ENCODE measurements at places on chromosomes 3 and 15.
A peak's percentile ranks its signal among the peaks of the same experiment; 100 is the strongest.

DNA sequence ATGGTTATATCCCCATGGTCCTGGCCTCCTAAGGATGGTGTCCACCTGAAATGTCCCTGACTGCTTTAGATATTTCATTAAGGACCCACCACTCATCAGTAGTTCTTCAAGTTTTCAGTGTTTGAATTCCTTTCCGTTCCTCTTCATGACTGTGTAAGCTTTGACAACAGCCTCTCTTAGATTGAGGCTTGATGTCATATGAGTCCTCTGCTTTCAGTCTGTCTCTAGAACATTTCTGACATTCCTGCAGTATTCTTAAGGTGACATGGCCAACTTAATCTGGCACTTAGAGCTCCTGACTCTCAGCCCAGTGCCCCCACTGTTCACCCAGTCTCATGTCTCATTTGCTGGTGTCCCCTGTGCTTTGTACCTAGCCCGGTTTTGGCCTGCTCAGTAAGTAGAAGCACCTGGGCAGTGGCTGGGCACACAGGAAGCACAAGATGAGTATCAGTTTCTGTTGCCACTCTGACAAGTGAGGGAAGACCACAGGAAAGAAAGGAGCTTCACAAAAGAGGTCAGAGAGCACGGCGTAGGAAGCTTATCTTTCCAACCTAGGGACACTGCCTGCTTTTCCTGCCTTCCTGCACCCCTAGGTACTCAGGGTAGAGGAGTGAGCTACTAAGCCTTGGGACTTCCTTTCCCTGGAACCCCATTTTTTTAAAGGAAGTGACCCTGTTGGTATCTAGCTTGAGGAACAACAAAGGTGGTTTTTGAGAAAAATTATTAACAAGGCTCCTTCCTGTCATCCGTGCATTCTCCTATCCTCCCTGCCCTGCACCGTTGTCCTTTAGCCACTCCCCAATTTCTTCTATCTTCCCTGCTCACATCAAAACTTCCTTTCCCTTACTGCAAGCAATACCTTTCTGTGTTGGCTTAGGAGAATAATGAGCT lies 103.1 kb downstream of the KLHL25 start:
- peak; percentile 70 for DNase-seq

- no peak for DNase-seq
Measured at GRCh38 chr3:49563040-49563578, 8.8 kb downstream of the BSN start.

DNA sequence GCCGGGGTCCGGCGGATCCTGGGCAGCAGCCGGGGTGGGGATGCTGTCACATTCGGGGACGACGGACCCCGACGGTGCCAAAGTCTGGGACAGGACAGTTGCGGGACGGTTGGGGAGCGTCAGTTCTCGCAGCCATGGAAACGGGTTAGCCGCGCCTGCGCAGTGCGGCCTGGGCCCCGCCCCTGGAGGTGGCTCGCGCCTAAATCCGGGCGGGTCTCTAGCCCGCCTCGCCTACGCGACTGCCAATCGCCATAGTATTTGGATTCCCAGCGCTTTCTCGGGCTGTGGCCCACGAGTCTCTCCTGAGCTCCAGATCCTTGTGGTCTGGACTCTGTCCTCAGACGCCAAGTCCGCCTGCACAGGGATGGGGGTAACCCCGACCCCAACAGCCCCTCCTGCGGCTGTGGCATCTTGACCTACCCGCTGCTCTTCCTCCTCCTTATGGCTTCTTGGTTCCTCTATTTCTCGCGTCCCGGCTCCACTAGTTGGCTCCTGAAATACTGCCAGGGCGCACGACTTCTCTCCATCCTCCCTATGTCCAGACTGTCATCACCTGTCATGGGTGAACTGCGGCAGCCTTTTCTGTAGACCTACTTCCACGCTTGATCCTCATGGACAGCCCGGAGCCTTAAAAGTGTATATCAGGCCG lies at the start of gene ZMYND10:
TSS of gene ZMYND10 (minus strand) at position 147 of the 649 bp plus-strand sequence. CDS start 153 bp downstream, outside the sequence.
- peak; percentile 79 for DNase-seq

DNA sequence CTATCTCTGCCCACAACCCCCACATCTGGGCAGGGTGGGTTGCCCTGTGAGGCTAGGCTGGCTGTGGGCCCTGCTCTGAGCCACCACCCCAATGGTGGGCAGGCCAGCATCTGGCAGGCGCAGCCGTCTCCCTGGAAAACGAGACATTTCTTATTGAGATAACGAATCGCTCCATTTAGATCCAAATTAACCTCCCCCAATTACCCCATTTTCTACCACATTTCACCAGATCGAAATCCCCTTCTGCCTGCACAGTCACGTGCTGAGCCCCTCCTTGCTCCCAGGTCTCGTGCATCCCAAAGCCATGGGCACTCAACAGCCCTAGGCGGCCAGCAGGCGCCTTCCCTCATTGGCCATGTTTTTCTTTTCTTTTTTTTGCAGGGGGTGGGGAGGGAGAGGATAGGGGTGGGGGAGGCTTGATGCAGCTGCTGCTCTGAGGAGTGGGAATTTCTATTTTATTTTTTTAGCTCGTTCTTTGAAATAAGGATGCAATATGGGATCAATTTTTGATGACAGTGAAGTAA lies 53.0 kb upstream of the TMEM115 start:
- DNase-seq: no peak

- DNase-seq: no peak
Measured at GRCh38 chr3:38548154-38548931, 52.2 kb downstream of the EXOG start.

- DNase-seq: peak; percentile 47
Measured at GRCh38 chr3:41199866-41200668, 762 bp downstream of the CTNNB1 start.

DNA sequence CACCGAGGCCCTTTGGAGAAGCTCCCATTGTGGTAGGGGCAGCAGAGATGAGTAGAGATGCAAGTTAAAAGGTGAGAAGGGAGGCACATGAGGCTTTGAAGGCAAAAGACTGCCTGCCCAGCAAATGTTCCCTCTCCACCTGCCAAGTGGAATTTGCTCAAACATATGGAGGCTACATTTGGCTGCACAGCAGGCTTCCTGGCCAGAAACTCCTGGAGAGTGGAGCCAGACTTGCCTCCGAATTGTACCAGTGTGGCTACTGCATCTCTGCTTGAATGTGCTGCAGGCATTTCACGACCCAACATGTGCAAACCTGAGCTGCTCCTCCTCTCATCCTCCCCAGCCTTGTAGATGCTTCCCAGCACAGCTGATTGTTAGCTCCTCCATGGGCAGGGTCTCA lies 229.2 kb downstream of the ZNF621 start:
- DNase-seq: no peak

GRCh38 chr3:142904639-142905436 lies 16.0 kb upstream of the PCOLCE2 start:
- DNase-seq: no peak

GRCh38 chr3:55870594-55870993 lies 383.5 kb upstream of the WNT5A start:
- DNase-seq: no peak

DNA sequence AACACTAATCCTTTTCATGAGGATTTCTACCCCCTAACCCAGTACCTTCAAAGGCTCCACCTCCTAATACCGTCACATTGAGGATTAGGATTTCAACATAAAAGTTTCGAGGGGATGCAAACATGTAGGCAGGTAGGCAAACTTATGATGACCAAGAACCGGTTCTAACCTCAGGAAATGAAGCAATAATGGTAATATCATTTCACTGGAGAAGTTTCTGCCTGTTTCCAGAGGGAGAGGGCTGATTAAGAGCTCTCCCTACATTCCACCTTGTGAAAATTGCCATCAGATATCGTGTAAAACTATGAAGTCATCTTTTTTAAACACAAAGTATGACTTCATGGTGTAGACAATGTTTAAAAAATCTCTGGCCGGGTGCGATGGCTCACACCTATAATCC lies 31.6 kb downstream of the NKIRAS1 start:
- no peak for DNase-seq

DNA sequence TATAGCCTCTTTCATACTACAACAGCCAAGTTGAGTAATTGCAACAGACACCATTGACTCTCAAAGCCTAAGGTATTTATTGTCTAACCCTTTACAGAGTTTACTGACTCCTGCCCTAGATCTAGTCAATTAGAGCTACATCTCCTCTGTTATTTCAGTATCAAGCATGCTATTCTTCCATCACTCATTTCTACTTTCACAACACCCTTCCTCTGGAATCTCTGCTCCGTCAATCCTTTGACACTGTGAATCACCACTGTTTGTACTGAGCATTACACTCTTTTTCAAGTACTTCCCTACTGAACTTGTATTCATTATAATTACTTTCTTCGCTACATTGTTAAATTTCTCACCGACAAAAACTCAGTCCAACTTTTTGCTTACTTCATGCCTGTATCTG lies 121.8 kb downstream of the ZNF609 start:
- no peak for DNase-seq

DNA sequence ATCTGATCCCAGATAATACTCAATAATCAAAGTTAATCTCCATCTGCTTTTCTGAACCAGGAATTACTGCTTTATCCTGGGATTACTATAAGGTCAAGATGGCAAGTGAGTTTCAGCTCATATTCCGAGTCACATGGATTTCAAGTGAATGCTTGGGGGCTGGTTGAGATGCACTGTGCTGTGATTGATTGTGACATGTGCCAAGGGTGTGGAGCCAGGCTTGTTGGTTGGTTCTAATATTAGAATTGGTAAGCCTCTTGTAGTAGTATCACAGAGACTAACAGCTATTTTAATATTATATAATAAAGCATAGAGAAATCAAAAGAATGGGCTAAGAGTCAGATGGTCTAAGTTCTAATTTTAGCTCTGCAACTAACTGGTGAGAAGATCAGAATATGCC lies 74.2 kb upstream of the ICE2 start:
- DNase-seq: no peak

DNA sequence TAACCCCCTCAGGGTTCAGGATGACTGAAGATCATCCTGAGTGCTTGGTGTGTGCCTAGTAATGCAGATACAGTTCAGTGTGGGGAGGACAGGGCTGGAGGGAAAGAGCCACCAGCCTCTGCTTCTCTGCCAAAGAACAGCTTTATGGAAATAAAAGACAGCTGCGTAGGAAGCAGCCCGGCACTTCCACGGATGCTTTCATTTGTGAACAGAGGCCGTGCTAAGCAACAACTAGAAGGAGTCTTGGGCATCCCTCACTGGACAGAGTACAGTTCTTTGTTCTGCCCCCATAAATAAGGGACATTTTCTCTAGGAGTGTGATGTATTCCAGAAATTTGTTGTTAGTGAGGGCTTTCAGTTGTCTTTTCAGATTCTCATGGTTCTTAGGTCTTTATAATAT lies 194.8 kb upstream of the RGMA start:
- no peak for DNase-seq

- DNase-seq: peak; percentile 59
Measured at GRCh38 chr3:179072100-179072438, 460 bp upstream of the ZMAT3 start.

GRCh38 chr3:55619046-55619808 lies 132.1 kb upstream of the WNT5A start:
- DNase-seq: no peak

GRCh38 chr3:82080792-82081191 lies 319.3 kb upstream of the GBE1 start:
- DNase-seq: no peak

- peak; percentile 40 for DNase-seq
Measured at GRCh38 chr3:40290396-40290795, 19.1 kb upstream of the EIF1B start.

GRCh38 chr3:37141676-37142075 lies 32.7 kb downstream of the LRRFIP2 start:
- no peak for DNase-seq

DNA sequence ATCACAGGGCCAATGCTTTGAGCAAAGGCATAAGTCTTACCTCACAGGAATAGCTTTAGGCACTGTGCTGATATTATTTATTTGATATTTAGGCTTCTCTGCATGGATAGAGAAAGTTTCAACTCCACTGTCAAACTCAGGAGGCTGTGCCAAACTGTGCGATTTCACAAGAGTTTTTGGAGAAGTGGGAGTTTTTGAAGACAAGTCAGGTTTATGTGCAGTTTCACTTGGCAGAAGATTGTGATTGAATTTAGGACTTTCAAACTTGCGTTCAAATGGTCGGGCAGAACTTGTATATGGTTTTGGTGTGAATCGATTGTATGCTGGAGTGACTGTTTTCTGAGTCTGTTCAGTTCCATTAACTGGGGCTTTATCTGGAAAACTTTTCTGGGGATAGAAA lies 113.7 kb downstream of the TJP1 start:
- no peak for DNase-seq

- DNase-seq: no peak
Measured at GRCh38 chr15:51117270-51117669, 22.6 kb upstream of the TNFAIP8L3 start.

- no peak for DNase-seq
Measured at GRCh38 chr3:21803604-21804003, 52.6 kb upstream of the ZNF385D start.

GRCh38 chr3:134239538-134239937 lies 11.1 kb downstream of the RYK start:
- no peak for DNase-seq

DNA sequence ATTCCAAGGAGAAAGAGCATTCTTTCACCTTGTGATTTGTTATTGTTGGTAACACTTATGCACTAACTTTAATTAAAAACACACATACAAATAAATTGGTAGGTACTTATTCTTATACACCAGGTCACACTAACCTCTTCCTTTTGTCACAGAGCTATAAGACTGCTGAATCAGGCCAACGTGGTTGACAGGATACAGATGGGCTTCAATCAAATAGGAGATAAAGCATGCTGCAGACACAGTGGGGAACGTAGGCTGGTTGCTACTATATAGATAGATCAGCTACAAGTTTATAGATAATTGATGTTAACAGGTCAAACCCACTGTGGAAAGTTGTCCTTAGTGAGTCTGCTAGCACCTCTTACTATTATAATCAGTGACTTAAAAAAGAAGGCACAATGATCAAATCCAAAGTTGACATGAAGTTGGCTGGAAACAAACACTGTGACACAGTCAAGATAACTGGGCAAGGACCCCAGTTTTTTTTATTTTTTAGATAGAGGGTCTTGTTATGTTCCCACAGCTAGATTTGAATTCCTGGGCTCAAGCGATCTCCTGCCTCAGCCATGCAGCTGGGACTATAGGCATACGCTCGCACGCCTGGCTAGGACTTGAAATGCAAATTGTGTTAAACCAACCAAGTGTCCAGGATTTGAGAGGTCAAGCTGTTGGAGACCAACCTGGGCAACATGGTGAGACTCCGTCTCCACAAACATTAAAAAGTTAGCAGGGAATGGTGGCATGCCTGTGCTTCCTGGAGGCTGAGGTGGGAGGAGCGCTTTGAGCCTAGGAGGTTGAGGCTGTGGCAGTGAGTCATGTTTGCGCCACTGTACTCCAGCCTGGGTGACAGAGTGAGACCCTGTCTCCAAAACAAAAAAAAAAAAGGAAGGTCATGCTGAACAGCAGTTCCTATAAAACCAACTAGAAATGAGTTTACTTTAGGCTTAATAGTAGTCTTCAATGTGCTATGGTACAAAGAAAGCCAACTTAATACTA lies 97.9 kb upstream of the MEX3B start:
- DNase-seq: no peak

Measured in CD4-positive, alpha-beta T cell treated with Interleukin-17A for 1 hour (primary cell).